CD8-positive, alpha-beta memory T cell (primary cell): ENCODE measurements at places on chromosomes 11 and 22.
A peak's percentile ranks its signal among the peaks of the same experiment; 100 is the strongest.

- no peak for DNase-seq
These were observed 1165.1 kb downstream of the LRRC4C start for GRCh38 chr11:40294349-40294735.

- no peak for DNase-seq
These were observed 40.9 kb downstream of the SERPINH1 start for GRCh38 chr11:75602951-75603350.

DNA sequence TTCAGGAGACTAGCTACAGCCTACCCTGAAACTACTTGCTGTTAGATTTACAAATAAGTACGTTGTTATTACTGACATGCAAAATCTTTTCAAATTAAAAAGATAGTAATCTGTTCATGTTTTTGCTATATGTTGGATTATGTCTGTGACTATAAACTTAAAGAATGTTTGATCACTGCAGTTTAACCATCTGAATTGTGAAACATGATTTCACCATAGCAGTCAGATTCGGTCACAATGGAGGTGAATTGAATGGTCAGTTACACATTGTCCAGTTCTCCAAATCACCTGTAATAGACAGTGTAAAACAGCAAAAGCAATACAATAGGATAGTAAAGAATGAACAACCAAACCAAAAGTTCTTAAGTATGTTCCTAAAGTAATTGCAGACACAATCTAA, 43.3 kb downstream of the CCDC83 start:
- DNase-seq: no peak

DNA sequence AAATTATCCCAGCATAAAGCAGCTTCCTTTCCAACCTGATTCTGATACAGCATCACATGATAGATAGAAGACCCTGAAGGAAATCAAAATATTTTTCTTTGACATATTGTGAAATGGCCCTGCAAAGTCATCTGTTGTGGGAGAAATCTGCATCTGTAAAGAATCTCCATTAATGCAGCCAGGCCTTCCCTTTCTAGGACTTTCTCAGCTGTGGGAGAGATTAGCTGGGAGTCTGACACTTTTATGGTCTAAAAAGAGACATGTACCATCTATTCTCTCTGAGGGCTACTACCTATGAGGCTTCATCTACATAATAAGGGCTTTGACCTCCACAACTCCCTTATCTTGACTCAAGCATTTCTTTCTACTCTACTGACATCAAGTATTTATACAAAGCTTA, 238.1 kb downstream of the SWAP70 start:
- DNase-seq: no peak

GRCh38 chr11:68181719-68182451, 31.2 kb downstream of the KMT5B start:
- no peak for DNase-seq

DNA sequence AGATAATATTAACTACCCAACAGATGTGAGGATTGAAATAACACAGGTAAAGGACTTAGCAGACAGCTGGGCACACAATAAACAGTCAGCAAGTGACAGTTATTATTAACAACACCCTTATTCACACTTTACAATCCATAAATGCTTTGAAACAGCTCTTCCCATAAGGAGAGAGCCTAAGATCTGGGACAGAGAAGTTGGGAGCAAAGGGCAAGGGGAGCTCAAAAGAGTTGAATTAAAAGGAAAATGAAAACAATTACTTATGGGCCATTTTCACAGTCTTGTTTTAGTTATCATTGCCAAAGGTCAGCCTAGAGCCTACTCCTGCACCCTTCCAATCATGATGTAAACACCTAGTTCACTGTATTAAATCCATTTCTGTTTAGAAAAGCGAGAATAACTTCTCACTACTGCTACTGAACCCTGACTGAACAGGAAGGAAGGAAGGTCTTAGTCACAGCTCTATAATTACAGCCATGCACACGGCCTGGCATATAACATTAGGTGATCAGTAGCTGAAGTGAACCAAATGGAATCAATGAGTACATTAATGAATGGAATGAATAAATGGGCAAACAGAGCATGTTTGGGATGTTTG, 111.3 kb downstream of the PLEKHA7 start:
- no peak for DNase-seq

DNA sequence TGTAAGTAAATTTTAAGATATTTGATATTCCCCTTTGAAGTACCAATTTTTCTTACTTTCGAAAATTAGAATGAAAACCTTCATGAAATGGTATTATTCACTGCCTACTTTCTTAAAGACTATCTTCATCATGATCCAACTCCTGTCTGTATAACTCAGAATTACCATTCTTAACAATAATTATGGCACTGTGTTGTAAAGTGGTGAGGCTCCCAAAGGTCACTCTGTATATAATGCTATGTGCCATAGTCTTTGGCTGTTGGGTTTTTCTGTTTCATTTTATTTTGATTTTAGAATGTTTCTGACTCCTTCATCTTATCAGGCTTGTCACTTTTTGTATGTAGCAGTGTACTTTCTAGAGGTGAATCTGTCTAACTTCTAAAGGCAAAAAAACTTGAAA, 52.4 kb downstream of the MAML2 start:
- no peak for DNase-seq

GRCh38 chr11:64747961-64748665, 4.2 kb upstream of the RASGRP2 start:
- no peak for DNase-seq

GRCh38 chr11:10087186-10087922, 206.7 kb downstream of the SBF2 start:
- DNase-seq: no peak

GRCh38 chr22:22043296-22044078, 60.9 kb upstream of the TOP3B start:
- no peak for DNase-seq

DNA sequence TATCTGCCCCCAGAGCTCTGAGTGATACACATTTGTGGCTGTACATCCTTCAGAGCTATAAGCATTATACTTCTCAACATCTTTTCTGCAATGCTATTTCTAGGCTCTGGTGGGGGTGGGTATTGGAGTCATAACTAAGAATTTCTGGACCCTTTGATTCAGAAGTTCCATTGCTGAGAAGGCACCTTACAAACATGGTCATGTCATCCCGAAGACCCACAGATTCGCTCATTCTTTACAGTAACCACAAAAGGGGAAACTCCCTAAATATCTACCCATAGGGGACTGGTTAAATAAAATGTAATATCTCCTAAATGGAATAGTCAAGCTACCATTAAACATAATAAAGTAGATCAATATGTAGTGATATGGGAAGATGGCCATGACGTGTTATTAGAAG, 98.8 kb downstream of the PRR5L start:
- DNase-seq: no peak

DNA sequence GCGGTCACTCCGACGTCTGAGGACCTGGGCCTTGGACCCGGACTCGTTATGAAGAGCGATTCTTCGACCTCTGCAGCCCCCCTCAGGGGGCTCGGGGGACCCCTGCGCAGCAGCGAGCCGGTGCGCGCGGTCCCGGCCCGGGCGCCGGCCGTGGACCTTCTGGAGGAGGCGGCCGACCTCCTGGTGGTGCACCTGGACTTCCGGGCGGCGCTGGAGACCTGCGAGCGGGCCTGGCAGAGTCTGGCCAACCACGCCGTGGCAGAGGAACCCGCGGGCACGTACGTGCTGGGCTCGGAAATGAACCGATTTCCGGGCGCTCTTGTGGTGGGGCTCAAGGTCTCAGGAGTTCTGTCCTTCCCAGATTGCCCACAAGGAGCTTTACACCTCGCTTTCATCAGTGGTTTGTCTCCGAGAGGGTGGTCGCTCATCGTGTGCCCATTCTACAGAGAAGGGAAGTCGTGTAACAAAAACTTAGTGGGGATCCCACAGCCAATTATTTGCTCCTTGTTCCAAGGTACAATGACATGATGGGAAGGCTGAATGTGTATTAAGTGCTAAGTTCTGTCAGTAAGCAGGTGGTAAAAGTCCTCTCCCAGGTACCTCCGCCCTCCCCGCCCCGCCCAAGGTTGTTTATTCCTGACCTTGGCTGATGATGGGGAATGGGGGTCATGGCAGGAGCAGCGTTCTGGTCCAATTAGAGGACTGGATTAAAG, 695 bp downstream of the PEX26 start:
- peak; percentile 10 for DNase-seq

GRCh38 chr11:69375316-69376154, 81.6 kb downstream of the MYEOV start:
- DNase-seq: no peak

- DNase-seq: no peak
These were observed 216.4 kb upstream of the B3GAT1 start for GRCh38 chr11:134628426-134628825.

DNA sequence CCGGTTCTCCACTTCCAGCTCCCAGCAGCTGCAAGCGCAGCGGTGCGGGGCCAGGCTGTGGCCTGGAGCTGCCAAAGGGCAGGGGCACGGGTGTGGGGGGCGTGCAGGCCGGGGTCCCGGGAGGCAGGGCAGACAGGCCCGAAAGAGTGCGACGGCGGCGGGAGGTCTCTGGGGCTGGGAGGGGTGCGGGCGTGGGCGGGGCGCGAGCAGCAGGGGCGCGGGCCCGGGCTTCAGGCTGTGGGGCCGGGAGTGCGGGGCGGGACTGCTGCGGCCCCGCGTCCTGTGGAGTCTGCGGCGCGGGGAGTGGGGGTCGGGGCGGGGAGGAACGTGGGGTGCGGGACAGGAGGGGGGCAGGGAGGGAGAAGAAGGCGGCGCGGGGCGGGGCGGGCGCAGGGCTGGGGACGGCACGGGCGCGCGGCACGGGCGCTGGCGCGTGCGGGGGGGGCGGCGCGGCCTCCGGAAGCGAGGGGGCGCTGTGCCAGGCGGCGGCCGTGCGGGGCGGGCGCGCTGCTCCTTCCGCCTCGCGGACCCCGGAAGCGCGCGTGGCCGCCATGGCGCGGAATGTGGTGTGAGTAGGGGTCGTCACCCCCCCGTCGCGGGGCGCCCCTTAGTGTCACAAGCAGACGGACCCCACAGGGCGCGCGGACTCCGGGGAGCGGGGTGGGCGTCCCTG, at the start of gene MRPL23:
Gene MRPL23 (plus strand): TSS at position 521 of the 673 bp plus-strand sequence. CDS start 31 bp downstream, at position 552.
- DNase-seq: peak; percentile 18

DNA sequence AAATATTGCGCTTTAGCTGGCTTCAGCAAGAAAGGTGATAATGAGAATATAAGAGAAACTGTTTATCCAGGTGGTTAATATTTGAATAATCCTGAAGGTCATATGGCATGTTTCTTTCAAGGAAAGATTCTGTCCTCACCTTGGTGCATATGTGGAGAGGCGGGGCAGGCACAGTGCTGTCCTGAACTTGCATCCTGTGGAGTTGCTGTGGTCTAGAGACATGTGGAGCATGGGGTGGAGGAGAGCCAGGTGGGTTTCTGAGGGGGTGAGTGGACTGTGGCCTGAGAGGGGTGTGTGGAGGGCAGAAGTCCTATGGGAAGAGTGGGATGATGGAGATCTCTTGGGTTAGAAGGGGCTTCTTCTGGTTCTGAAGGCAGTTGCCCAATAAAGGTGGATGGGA, 65.5 kb downstream of the GRIK4 start:
- DNase-seq: no peak

DNA sequence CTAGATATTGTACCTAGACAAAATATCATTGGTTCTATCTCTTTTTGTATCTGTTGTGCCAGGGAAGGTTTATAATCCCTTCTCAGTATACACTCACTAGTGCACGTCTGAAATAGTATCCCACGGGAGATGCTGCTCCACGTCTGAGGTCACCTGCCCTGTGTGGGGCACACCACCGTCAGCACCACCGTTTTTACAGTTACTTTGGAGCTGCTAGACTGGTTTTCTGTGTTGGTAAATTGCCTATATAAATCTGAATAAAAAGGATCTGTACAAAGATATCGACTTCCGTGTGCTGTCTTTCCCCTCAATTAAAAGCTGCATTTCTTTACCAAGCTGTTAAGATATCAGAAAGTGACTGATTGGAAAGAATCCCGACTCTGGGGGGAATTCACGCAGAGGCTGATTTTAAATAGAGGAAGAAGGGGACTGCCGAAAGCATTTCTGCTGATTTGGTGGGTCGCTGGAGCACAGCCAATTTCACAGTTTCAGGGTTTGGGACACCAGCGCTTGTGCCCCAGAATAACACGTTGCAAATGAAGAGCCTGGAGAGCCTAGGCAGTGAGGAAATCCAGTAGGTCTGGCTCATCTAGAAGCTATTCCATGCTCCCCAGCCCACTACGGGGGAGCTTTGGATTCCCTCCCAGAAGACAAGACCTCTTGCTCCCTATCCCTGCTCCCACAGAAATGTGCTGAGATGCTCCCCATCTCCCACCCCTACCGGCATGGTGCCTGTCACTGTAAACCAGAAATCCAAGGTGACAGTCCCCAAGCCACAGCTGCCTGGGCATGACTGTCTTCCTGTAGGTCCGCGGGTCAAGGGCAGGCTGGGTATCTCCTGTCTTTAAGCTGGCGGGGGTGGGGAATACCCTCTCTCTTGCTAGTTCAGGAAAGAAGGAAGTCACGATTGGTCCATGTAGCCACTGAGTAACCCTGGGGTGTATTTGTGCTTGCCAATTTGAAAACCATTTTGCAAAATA, 12.7 kb upstream of the MYO18B start:
- no peak for DNase-seq

DNA sequence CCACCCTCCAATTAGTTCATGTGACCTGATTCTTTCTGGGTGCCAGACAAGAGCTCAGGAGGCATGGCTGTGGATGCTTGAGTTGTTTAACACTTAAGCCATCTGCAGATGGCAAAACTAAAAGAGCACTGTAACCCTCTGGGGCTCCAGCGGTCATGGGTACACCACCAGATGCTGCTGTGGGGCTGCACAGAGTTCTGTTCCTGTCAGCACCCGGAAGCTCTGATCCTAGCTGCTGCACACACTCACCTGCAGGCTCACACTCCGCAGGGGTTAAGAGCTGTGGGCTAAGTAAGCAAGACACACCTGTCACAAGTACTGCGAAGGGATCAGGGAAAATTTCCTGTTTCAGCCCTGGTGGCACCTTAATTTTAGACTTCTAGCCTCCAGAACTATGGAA, 307.8 kb downstream of the C11orf87 start:
- no peak for DNase-seq

DNA sequence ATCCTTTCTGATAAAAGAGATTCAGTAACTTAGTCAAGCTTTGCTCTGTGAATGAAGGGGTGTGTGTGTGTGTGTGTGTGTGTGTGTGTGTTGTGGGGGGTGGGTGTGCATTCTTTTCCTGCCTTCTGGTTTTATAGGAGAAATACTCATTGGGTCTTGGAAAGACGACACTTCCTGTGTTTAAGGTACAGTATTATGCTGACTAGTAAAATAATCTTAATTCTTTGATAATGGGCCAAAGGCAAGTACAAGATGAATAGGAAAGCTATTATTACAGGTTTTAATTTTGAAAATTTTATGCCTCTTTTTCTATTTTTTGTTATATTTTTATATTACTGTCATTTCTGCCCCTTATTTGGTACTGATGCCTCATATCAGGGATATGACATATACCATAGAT, 26.1 kb downstream of the HSD17B12 start:
- DNase-seq: no peak

- no peak for DNase-seq
These were observed 1.2 kb downstream of the DKK3 start for GRCh38 chr11:12007230-12007593.

GRCh38 chr22:34798605-34799004, 267.4 kb upstream of the ISX start:
- no peak for DNase-seq
